ENCODE measurements at places on chromosomes 13 and 19.

- no peak for DNase-seq
Measured at GRCh38 chr19:50430888-50431342, 1.8 kb upstream of the MYBPC2 start.

DNA sequence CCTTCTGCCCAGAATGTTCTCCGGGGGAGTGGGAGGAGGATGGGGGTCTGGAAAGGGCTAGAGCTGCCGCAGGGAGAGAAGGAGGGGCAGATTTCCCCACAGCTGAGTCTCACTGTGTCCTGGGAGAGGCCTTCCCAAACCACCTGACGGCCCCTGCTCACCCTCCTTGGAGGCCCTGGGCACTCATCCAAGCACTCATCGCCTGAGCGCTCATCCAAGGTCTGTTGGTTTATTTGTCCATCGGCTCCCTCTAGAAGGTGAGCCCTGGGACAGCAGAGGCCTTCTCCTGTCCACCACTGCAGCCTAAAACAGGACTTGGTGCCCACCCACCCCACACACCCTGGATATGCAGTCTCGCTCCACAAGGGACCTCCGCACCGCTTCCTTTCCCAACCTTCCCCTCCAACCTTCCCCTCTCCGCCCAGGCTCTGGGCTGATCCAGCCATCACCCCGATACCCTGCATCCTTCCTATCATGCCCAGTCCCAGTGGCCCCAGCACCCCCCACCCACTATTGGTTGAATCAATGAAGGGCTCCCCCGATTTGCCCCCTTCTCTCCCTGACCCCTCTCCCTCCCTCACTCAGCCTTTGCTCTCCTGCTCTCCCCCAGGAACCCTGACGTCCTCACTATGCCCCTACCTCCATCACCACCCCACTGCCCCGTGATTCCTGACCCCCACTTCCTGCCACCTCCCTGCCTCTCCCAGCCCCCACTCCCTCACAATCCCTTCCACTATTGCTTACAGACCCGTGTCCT lies 1.7 kb downstream of the UBXN6 start:
- DNase-seq = no peak

- no peak for DNase-seq
Measured at GRCh38 chr13:110466266-110466915, 95.1 kb downstream of the RAB20 start.

DNA sequence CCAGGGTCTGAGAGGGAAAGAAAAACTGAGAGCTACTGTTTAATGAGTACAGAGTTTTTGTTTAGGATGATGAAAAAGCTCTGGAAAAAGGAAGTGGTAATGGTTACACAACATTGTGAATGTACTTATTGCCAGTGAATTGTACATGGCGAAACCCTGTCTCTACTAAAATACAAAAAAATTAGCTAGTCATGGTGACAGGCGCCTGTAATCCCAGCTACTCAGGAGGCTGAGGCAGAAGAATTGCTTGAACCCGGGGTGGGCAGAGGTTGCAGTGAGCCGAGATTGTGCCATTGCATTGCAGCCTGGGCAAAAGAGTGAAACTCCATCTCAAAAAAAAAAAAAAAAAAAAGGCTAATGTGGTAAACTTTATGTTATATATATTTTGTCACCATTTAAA lies 96.3 kb downstream of the VWA8 start:
- DNase-seq = no peak

GRCh38 chr13:110517505-110518225 lies 43.9 kb downstream of the RAB20 start:
- no peak for DNase-seq

GRCh38 chr13:113417008-113417751 lies 36.1 kb downstream of the ADPRHL1 start:
- no peak for DNase-seq

DNA sequence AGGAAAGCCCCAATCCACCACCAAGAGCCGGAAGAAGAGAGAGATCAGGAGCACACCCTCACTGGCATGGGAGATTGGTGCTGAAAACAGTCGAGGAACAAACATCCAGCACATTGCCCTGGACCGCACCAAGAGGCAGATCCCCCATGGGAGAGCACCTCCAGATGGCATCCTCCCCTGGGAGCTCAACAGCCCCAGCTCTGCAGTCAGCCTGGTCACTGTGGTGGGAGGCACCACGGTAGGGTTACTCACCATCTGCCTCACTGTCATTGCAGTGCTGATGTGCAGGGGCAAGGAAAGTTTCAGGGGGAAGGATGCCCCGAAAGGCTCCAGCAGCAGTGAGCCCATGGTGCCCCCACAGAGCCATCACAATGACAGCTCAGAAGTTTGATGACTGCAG lies 110.2 kb downstream of the STOML3 start:
- DNase-seq = no peak

DNA sequence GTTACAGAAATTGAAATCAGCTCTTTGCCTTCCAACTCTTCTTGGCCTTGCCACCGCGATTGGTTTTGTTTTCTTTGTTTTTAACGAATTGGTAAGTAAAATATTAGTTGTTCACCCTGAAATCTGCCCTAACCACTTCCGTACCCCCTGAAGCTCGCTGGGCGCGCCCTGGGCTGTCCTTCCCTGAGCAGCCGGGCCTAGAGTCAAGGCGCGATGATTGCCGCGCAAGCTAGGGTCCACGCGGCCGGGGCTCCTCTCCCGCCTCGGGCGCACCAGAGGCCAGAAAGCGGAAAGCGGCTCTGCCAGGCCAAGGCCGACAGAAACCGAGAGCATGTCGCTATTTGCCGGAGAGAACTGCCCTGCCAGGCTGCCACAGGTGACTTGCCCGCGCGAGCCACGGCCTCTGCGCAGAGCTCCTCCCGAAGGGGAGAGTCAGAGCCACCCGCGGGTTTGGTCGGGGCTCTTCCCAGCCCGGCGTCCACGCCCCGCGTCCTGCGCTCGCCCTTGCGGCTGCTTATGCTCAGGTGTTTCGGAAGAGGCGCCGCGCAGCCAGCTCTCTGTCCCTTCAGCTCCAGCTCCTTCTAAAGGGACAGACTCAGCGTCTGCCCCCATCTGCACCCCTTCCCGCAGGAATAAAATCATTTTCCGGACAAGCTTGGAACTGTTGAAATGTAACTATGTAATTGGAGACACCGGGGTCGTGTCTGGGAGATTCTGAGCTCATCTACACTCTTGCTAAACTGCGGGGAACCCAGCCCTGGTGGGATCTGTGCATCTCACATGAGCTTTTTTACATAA lies 6.6 kb upstream of the CDX2 start:
- DNase-seq = no peak

- no peak for DNase-seq
Measured at GRCh38 chr13:27822873-27823311, 30.6 kb downstream of the GSX1 start.

GRCh38 chr19:55230329-55230728 lies 1.8 kb upstream of the TMEM86B start:
- no peak for DNase-seq

GRCh38 chr13:29676941-29677452 lies 81.5 kb upstream of the SLC7A1 start:
- no peak for DNase-seq

DNA sequence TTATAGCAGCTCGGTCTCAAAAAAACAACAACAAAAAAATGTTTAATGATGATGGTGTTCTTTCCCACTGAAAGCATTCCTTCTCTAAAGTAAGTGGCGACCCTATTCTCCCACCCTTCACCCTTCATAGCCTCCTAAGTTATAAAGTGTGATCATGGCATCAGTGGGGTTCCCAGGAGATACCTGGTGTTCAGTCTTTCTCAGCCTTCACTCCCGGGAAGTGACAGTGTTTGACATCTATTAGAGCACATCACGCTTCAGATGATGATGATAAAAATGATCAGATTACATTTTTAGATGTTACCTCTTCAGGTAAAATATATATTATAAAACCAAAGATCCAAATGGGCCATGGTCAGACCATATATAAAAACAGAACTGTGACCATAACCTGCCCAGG lies 51.0 kb downstream of the TGDS start:
- DNase-seq = no peak

DNA sequence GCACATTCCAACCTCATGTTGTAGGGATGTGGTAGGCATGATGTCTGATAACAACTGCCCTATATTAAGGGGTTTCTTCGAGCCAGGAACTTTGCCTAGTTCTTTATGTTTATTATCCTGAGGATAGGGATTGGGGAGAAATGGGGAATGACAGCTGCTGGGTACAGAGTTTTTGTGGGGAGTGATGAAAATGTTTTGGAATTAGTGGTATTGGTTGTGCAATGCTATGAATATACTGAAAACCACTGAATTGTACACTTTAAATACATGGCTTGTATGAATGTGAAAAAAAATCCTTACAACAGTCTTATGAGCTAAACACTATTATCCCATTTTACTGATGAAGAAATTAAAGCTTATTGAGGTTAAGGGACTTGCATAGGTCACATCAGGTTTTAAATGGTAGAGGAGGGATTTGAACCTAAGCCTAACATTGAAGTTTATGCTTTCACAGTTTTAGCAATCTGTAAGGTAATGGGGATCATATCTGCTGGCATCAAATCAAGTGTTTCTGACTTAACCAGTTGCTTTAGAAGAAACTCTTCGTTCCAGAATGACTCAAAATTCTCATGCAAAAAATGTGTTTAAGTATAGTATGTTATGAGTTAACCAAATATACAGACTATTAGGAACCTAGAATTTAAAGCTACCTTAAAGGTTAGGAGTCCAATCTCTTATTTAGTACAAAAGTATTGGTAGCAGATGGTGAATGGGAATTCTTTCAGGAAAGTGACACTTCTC lies 61.4 kb downstream of the ERCC5 start:
- DNase-seq = no peak

DNA sequence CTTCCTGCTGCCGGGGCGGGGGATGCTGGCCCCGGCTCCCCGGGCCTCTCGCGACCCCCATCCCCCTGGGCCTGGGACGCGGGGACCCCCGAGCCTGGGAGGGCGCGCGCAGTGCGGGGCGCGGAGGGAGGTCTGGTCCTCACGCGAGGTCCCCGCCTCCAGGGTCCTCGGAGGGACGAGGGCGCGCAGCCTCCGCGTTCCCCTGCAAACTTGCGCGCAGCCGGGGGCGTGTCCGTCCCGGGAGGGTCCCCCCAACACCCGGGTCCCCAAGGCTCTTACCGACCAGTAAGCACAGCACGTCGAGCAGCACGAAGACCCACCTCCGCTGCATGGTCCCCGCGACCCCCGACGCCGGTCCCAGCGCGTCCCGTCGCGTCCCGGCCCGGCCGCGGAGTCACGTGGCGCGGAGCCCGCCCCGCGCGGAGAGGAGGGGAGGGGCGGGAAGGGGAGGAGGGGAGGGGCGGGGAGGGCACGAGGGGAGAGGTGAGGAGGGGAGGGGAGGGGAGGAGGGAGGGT lies at the start of gene PLPP2:
Gene PLPP2, minus strand, starts transcription at position 398 of the 516 bp plus-strand sequence. Its CDS starts 67 bp downstream, at position 331.
- DNase-seq = no peak

GRCh38 chr13:82772816-82773215 lies 1109.5 kb downstream of the SLITRK1 start:
- DNase-seq = no peak

DNA sequence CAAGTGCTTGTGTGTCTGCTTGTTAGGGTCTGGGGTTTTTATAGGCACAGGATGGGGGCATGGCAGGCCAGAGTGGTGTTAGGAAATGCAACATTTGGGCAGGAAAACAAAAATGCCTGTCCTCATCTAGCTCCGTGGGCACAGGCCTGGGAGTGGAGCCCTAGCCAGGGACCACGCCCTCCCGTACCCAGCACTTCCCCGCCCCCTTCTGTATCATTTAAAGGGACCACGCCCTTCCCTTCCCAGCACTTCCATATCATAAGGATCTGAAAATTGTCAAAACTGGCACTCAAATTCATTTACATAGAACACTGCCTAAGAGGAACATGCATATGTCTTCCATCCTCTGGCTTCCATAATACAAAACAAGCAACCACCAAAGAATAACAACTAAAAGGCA lies 185.8 kb downstream of the B3GLCT start:
- no peak for DNase-seq

DNA sequence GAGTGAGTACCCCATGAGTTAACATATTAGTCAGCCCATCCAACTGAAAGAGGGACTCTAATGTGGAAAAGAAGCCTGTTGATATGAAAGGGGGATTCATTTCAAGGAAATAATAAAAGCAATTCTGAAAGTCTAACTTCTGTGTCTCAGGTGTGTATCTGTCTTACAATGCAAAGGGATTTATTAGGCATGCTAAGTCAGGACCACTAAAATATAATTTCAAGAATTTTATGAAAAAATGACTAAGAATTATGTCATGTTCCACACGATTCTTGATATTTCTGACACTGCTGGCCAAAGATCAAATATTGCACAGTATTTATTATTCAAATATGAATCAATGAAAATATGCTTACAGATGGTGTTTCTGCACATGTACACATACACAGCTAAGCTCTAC lies 130.8 kb downstream of the KLF12 start:
- no peak for DNase-seq

- no peak for DNase-seq
Measured at GRCh38 chr13:108439556-108439955, 170.0 kb downstream of the TNFSF13B start.

GRCh38 chr19:44050740-44051649 lies 841 bp upstream of the ZNF223 start:
- DNase-seq = no peak

GRCh38 chr19:27772059-27772458 lies 1440.9 kb downstream of the UQCRFS1 start:
- no peak for DNase-seq

GRCh38 chr13:59696271-59696670 lies 467.5 kb downstream of the DIAPH3 start:
- DNase-seq = no peak

GRCh38 chr19:48844472-48844871 lies 8.2 kb upstream of the HSD17B14 start:
- DNase-seq = no peak

DNA sequence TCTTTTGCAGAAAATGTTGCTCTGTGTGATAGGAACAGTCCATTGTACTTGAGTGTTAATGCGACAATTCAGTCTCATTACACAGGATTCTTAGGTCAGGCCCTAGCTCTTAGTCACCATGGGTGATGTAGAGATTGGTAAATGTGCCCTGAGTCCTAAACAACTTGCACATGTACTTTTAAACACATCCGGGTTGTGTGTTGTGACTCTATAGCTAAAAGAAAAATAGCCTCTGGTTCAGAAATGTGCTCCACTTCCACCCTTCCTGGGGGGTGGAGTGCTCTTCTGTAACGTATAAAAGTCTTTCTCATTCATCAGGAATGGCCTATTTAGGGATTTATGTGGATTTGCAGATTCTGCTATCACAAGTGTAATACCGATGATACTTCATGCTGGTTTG lies 5.2 kb downstream of the SPATA13 start:
- no peak for DNase-seq

GRCh38 chr19:48874303-48875135 lies 2.3 kb downstream of the PPP1R15A start:
- DNase-seq = no peak

GRCh38 chr19:34248941-34249340 lies 5.4 kb upstream of the GARRE1 start:
- DNase-seq = no peak

DNA sequence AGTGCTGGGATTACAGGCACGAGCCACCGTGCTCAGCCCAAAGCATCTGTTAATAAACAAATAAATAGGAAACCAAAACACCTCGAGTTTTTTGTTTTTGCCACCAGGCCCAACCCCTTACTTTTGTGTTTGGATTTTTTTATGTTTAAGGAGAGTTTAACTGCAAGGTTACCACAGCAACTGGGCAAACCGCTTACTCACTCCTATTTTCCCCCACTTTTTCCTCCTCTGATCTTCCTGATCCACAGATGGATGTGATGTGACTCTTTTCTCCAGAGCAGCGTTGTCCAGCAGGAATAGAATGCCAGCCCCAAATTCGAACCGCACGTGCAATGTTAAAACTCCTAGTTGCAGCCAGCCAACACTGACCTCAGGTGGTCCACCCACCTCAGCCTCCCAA lies 2.1 kb upstream of the PNMA8B start:
- DNase-seq = no peak

Measured in GM20000 (cell line).